Stimulated activated CD4-positive, alpha-beta T cell treated with anti-CD3 and anti-CD28 coated beads, Interleukin-1b, Interleukin-23, amount 100 ng/mL, for 1 hour (primary cell): ENCODE measurements at places on chromosomes 2 and 18.

DNA sequence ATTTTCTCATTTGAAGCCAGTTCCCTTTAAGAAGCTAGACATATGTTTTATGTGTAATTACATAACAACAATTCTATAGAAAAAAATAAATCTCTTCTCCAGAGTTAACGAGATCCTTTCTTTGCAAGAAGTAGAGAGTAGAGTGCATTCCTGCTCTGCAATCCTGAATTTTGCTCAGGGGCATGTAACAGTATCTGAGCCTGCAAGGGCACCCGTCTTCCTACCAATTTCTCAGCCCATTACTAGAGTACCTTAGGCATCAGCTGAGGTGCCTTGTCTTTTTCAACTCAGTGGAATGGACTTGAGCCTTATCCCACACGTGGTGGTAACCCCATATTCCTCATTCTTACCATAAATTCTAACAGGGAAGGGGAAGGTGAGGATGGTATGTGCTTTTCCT lies 205.9 kb downstream of the IKZF2 start:
- DNase-seq, result no peak

DNA sequence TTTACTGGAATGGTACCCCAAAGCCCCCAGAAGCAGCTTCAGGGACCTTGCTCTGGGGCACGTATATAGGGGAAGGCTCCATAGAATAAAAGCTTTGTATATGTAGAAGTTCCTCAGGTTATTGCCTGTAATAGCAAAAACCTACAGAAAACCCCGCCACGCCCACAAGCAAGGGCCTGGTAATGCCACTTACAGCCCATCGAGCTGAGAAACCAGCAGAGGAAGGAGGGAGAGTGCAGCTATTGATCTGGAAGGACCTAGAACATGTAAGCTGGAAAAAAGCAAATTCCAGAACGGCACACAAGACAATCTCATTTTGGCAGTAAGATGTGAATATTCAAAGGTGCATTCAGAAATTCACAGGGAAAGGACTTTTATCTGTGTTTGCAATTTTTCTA lies 15.8 kb downstream of the HS1BP3 start:
- no peak for DNase-seq

DNA sequence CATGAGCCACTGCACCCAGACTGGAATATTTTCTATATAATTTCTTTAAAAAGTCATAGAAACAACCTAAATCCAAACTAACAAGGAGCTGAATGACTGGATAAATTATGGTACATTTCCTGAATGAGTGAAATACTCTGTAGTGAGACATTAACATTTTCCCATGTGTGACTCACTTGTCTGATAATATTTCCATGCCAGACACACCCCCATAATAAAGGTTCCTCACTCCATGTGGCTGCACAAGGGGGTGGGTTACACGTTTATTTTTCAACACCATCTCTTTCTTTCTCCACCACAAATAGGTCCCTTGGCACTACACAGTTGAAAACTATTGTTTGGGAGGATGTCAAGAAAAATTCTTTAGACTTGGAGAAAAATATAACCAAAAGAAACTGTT lies 266.3 kb upstream of the LYPD1 start:
- no peak for DNase-seq

- no peak for DNase-seq
Observed at GRCh38 chr2:238567067-238567855, 140.5 kb downstream of the ASB1 start.

DNA sequence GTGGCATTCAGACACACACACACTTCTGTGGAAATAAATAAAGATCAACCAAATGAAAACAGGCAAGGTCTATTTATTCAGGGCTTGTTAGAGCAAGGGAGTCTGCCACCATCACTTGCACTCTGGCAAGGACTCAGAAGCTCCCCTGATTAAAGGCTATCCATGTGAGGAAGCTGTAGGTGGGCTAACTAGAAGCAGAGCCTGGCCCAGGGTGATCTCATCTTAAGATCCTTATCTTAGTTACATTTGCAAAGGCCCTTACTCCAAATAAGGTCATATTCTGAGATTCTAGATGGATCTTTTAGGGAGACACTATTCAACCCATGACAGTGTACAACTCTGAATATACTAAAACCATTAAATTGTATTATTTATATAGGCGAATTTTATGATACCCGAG lies 190.0 kb upstream of the SRD5A2 start:
- no peak for DNase-seq
